Substantia nigra (tissue), 51 donors: ENCODE measurements at places on chromosomes 3 and 15.

GRCh38 chr3:123347691-123348264 is 101.1 kb downstream of the ADCY5 start:
- no peak for DNase-seq

DNA sequence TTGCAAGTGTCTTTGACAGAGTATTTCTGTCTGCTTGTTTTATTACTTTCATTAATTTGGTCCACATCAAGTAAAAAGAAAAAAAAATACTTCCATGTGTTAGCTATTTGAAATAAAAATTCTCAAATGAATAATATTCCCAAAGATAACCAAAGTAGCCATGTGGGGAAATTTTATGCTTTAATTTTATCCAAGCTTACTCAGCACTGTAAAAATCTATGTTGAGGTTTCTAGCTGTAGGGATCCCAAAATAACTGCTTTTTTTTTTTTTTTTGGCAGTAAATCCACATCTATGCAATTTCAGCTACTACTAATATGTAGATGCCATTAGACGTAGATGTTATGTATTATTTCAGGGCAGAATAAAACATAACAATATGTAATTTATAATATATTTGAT is 35.4 kb upstream of the CNTN6 start:
- no peak for DNase-seq

- no peak for DNase-seq
Measured at GRCh38 chr3:37825744-37826400, 35.8 kb upstream of the CTDSPL start.

- DNase-seq = peak; percentile 7
Measured at GRCh38 chr15:57751177-57751800, 44.8 kb downstream of the POLR2M start.

GRCh38 chr3:193857996-193858395 is 265.0 kb downstream of the OPA1 start:
- DNase-seq = no peak

GRCh38 chr3:187377842-187378241 is 9.7 kb downstream of the RTP4 start:
- DNase-seq = no peak

DNA sequence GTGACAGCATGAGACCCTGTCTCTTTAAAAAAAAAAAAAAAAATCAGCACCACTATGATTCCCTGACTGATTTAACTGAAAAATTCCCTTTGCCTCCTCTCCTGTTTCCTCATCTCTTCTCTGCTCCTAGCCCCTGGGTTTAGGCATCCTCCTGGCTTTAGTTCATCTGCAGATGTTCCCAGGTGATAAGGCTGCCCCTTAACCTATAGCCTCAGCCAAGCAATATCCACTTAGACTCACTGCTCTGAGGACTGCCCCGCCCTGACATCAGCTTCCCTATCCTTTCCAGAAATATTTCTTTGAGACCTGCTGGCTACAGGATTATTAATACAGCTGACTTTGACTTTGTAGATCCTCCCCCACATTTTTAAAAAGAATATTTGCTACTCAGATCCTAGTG is 39.4 kb upstream of the HACD2 start:
- no peak for DNase-seq

DNA sequence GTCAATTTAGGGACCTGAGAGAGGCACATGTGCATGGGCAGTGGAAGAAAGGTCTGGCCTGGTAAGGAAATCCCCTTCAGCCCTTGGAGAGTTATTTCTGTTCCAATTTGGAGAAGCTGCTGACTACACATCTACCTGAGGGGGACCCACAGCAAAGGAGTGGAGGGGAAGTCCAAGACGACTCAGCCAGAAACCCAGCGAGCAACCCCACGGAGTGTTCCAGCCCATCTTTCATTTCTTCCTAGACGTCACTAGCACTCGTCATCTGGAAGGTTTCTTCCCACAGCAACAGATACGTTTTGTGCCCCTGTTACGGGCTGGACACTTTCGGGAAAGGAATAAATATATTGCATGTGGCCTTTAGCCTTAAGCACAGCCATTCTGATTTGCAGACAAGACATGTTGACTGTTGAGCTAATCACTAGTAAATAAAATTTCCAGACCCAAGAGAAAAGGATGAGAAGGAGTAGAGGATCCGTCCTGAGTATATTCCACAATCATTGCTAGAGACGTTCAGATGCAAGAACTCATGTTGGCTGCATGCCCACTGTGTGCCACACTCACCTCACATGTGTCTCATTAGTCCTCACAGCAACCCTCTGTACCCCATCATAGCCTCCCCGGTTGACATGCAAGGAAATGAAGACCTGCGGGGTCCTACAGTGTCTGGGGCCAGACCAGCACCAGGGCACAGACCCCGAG is 7.8 kb upstream of the FAM174B start:
- no peak for DNase-seq

DNA sequence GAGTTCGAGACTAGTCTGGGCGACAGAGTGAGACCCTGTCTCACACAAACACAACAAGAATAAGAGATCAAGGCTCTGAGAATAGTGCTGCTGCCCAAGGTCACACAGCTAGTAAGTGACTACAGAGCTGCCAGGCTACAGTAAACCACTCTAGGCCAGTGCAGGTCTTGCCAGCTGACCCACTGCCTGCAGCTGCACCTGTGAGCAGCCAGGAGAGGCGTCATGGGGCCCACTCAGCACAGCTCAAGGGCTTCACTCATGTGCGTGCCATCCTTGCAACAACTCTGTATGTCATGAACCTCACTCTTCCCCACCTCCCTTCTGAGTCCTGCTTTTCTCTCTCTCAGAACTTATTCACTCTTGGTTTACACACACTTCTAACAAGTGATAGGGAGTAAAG is 176.7 kb downstream of the SMAD6 start:
- DNase-seq = no peak

GRCh38 chr15:78192826-78193594 is 41.4 kb downstream of the ACSBG1 start:
- DNase-seq = no peak

GRCh38 chr3:148881286-148881685 is 16.2 kb downstream of the CPA3 start:
- no peak for DNase-seq

DNA sequence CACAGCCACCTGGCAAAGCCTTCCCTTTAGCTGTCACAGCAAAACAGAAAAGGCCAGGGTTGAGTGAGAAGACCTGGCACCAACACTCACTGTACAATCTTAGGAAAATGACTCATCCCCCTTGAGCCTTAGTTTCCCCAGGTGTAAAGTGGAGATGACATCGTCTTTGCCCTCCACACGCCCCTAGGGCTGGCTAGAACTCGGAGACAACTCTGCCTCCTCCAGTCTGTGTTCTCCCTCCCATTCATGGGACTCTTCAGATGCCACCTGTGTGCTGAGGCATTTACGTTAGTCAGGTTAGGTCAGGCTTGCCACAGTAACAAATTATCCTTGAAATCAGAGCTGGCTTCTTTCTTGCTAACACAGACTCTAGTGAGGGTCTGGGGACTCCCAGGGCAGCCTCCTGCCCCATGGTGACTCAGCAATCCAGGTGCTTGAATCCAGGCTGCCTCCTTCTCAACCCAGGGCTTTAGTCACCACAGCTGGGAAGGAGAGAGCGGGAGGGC is 252.6 kb downstream of the PLCL2 start:
- no peak for DNase-seq

GRCh38 chr3:48238531-48239085 is 2.3 kb upstream of the ZNF589 start:
- DNase-seq = no peak

DNA sequence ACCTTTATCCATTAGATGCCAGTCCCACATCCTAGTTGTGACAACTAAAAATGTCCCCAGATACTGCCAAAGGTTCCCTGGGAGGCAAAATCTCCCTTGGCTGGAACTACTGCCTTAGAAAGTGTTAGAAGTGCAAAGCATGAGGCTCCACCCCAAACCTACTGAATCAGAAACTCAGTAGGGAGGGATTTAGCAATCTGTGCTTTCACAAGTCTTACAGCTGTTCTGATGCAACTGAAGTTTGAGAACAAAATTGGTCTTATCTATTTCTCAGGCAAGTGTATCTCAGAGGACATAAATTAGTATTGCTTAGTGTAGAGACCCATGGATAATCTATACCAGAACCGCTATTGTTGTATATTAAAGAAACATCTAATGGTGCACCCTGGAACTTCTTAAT is 70.2 kb downstream of the CLDN1 start:
- DNase-seq = no peak

DNA sequence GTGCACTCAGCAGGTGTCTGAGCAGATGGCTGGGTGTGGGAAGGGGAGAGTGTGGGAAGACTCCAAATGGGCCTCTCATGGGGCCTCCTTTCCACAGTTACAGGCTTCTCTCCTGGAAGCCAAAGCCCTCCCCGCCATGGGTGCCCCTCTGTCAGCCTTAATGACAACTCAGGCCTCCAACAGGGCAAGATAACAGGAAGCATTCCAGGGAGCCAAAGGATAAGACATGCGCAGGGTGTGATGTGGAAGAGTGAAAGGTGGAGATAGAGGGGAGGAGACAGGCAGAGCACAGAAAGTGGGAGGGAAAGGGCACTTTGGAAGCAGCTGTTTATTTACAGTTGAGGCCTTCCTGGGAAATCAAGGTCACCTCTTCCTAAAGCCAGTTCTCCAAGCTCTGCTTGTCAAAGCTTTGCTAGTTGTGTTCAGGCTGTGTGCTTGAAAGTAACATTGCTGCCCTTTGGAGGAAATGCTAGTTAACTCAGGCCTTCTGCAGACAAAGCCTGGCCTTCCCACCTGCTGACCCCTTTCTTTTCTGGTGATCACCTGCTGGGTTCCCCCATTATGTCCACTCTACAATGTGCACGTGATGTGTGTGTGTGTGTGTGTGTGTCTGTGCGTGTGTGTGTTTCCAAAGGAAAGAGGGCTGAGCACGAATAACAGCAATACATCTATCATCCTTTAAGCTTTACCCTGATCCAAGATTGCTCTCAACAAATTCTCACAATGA is 35.2 kb upstream of the SMAD3 start:
- no peak for DNase-seq

GRCh38 chr15:68681836-68682235 is 103.0 kb downstream of the CORO2B start:
- no peak for DNase-seq

DNA sequence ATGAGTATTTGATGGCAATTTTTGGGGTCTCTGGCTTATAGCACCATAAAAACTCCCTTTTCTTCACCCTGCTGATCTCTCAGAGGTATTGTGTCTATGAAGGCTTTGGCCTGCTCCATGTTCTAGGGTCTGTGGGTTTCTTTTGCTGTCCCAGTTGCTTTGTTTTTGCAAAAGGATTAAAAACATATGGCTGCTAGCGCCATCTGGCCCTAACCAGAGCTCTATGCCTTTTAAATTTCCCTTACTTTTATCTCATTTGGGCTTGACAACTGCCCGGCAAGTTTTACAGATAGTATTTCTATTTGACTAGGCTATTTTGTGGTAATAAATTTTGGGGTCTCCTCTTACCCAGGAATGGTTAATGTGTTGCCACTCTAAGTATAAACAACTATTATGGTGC is 6.4 kb upstream of the GHRL start:
- DNase-seq = no peak

GRCh38 chr3:130956281-130956680 is 62.4 kb downstream of the ATP2C1 start:
- no peak for DNase-seq

DNA sequence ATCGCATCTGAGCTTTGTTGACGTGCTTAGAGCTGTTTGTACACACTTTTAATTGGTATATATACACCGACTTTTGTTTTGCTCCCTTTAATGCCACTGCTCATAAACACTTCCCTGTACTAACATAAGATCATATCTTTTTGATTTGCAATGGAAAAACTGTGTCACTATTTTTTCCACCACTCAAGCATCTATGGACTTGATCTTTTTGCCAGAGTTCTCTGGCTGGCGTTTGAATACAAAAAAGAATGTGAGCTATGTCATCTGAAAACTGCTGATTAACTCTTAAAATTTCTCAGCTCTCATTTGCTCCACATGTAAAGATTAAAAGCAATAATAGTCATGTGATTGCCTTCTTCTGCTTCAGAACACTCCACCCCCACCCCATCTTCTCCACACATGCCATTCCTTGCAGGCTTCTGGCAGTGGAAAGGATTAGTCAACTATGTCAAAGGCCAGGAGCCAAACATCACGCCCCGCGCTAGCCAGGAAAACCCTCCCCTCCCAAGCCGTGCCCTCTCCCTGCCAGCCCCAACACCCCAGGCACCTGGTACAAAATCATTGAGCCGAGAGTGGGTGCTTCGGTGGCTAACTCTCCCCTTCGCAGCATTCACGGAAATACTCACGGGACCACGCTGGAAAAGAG is 123.4 kb upstream of the MEF2A start:
- no peak for DNase-seq

- no peak for DNase-seq
Measured at GRCh38 chr3:129878355-129878754, 15.2 kb downstream of the TMCC1 start.

GRCh38 chr3:18189282-18190050 is 235.7 kb downstream of the SATB1 start:
- no peak for DNase-seq

- no peak for DNase-seq
Measured at GRCh38 chr15:49990835-49991545, 128.0 kb downstream of the ATP8B4 start.

GRCh38 chr3:153097213-153097612 is 64.8 kb upstream of the RAP2B start:
- no peak for DNase-seq

- DNase-seq = no peak
Measured at GRCh38 chr3:25907081-25907480, 117.2 kb downstream of the OXSM start.

DNA sequence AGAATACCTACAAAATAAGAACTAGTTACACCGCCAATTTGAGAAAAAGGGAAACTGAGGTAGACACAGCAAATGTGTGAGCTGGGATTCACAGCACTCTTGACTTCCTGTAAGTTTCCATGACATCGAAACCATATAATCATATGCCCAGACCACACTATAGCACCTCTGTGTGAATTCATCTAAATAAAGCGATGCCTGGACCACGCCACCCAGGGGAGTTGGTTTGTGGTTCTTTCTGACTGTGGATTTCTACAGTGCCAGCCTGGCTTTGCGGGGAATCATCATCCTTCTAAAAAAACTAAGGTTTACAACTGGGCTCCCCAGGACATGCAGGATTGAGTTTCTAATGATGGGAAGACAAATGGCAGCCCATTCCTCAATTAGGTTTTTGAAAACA is 23.5 kb upstream of the CA12 start:
- DNase-seq = no peak

DNA sequence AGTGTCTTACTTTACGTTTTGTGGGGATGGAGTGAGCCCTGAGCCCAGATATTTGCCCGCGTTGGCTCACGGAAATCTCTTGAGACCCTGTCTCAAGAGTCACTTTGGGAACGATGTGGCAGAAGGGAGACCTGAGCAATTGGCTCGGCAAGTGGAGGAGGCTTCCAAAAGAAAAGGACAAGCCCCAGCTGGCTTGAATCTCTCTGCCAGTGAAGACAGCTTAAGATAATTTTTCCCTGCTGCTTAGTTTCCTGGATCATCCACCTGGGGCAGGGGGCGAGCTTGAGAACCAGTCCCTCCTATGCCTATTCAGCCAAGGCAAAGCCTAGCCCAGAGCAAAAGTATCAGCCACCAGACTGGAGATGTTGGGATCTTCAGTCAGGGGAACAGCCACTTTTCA is 708 bp downstream of the SEC22A start:
- peak; percentile 8 for DNase-seq
